Smooth muscle cell of the coronary artery (primary cell): ENCODE measurements at places on chromosomes 5 and 9. TPM values are rescaled to one million over a fixed set of nuclear protein-coding genes. Genes with fewer than 3 reads are reported as not detected.

The HMGXB3 gene
- total RNA-seq, result 33.0 and 34.0 TPM in 2 replicates

The MSH3 gene
- 4.4 and 8.0 TPM in 2 replicates for total RNA-seq

The CYLC2 gene
- total RNA-seq, result not detected in 2 replicates

The SH3GL2 gene
- total RNA-seq, result not detected in 2 replicates

The HTR1A gene
- not detected in 2 replicates for total RNA-seq

The CD14 gene
- total RNA-seq, result 2.8 and 107 TPM in 2 replicates

The PRELID2 gene
- 15.6 and 22.9 TPM in 2 replicates for total RNA-seq

The CDC20B gene
- total RNA-seq, result 0.08 TPM in 1 of 2 replicates, not detected in the other

The POMT1 gene
- total RNA-seq, result 22.3 and 37.2 TPM in 2 replicates

The FRMPD1 gene
- total RNA-seq, result 0.12 TPM in 1 of 2 replicates, not detected in the other

The CCL19 gene
- not detected in 2 replicates for total RNA-seq

The FAM221B gene
- total RNA-seq, result not detected in 2 replicates

The ZNF608 gene
- total RNA-seq, result 1.5 and 15.0 TPM in 2 replicates

The SEMA5A gene
- total RNA-seq, result 13.6 and 69.7 TPM in 2 replicates

The SOWAHA gene
- not detected in 2 replicates for total RNA-seq

The SLC46A2 gene
- not detected in 2 replicates for total RNA-seq
